ENCODE measurements at places on chromosomes 6 and 20. TPM values are rescaled to one million over a fixed set of nuclear protein-coding genes. Genes with fewer than 3 reads are reported as not detected.

DNA sequence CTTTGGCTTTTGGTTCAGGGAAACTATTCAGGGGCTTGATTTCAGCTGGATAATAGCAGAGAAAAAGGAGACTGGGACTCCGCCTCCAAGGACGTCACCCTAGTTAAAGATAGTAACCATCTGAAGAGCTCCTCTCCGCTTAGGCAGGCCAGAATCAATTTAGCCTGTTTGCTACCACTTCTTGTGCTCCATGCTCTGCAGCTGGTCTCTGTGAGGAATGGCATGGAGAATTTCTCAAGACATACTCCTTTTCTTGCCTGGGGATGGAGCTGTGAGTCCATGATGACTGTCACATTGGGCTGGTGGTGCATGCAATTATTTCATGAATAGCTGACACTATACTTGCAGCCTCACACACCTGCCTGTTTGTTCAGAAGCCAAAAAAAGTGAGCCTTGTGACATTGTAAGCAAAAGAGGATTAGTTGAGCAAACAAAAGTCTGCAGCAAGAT is 61.4 kb downstream of the TXLNB start:
- H3K27ac ChIP-seq = no peak overlapping the region
- H3K4me1 ChIP-seq = peaks cover 2% of the 10 kb centered on the region
- no peak for DNase-seq

GRCh38 chr20:44504402-44505307 is 17.2 kb downstream of the SERINC3 start:
- no peaks in the 10 kb centered on the region for H3K27me3 ChIP-seq
- H3K27ac ChIP-seq = no peak overlapping the region
- DNase-seq = no peak
- H3K4me1 ChIP-seq = no peaks in the 10 kb centered on the region
- peaks cover 22% of the 10 kb centered on the region for H3K36me3 ChIP-seq
- H3K4me3 ChIP-seq = no peak overlapping the region

DNA sequence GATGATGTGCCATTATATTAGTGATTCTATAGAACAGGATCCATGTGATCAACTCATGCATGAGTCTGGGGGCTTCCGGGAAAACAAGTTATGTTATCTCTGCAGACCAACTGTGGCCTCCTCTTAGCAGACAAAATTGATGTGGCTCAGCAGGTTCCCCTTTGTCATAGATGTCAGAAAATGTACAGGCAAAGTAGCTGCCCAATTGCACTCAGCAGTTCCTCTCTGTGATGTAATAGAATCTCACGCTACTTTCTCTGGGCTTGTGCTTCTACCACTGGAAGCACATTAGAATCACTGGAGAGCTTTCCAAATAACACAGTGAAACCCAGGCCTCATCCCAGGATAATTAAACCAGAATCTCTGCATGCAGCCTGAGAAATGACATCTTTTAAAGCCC is 253.1 kb downstream of the SLC24A3 start:
- no peaks in the 10 kb centered on the region for H3K36me3 ChIP-seq
- DNase-seq = no peak
- no peak overlapping the region for H3K27ac ChIP-seq
- no peaks in the 10 kb centered on the region for H3K27me3 ChIP-seq

DNA sequence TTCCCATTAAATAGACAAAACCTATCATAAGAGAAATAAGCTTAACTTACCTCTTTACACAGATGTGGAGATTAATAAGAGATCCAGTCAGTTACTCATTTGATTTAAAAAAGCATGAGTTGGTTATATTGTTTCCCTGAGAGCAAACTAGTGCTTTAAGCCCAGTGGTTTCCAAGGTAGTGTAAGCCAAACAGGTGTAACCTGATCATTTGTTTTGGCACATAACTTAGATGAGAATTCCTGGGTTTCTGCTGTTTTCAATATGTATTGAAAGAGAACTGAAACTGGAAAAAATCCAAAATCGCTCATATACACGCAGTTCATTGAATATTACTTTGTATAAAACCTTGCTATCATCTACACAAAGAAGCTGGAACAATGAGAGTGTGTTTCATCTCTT is 30.5 kb upstream of the SMIM8 start:
- no peak overlapping the region for H3K4me3 ChIP-seq
- no peaks in the 10 kb centered on the region for H3K4me1 ChIP-seq
- DNase-seq = no peak
- no peaks in the 10 kb centered on the region for H3K36me3 ChIP-seq
- H3K27ac ChIP-seq = no peak overlapping the region

DNA sequence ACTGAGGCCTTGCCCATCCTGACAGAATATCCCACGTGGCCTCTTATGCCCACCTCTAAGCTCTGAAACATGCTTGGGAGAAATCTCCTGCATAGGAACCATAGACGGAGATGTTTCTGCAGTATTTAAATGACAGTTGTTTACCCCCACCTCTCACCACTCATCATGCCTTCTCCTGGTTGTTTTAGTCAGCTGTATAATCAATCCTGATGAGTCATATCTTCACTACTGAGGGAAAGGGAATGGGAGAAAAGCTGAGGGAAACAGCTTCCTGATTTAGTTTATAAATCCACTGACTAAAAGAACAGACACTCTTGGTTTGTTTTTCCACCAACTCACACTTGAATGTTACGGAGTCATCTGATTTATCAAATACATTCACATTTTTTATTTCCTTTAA is 113.2 kb upstream of the TENT5A start:
- H3K4me1 ChIP-seq = no peaks in the 10 kb centered on the region
- no peaks in the 10 kb centered on the region for H3K36me3 ChIP-seq
- no peak for DNase-seq
- no peaks in the 10 kb centered on the region for H3K27me3 ChIP-seq
- no peak overlapping the region for H3K27ac ChIP-seq

DNA sequence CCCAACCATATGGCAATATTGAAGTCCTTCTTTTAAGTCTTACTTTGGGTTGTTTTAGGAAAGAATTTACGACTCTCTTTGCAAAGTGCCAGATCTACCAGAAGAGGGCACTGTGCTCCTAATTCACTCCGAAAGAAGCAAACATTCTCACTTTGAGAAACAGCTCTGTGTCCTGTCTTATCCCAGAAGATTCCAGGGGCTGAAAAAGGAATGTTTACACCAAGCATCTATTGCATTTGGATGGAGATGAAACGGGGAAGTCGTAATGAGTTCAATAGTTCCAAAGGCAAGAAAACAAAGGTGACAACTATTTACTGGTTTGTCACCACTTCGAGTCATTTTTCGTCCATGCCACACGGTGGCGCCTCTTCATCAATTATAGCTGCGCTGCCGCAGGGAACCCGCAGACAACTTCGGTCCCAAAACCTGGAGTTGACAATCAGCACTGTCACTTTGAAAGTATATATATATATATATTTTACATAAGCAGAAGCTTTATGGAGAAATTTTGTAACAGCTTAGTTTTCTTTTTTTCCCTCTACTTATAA is 121.6 kb downstream of the MOXD1 start:
- peaks cover 10% of the 10 kb centered on the region for H3K27me3 ChIP-seq
- DNase-seq = no peak
- peaks cover 4% of the 10 kb centered on the region for H3K4me1 ChIP-seq
- peak overlapping the region; percentile 48 for H3K4me3 ChIP-seq
- no peak overlapping the region for H3K27ac ChIP-seq

DNA sequence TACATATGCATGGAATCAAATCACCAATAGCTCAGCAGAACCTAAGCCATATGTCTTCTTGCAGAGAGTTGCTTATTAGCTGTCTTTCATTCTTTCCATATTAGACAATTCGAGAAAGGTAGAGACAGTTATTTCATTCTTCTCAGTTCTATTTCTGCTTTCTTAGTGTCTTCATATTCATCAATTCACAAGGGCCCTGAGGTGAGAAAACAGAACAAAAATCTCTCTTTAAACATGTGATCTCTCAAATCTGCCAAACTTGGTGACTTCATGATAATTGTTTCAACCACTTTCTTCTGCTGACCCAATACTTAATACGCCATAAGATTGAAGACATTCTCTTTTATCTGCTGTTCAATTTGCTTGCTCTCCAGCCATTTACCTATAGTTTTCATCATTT is 229.7 kb upstream of the MARCKS start:
- H3K36me3 ChIP-seq = no peaks in the 10 kb centered on the region
- no peak overlapping the region for H3K4me3 ChIP-seq
- no peak overlapping the region for H3K27ac ChIP-seq
- peaks cover 37% of the 10 kb centered on the region for H3K4me1 ChIP-seq

GRCh38 chr6:162058281-162058875 is 669.2 kb downstream of the PRKN start:
- no peaks in the 10 kb centered on the region for H3K27me3 ChIP-seq
- H3K4me3 ChIP-seq = no peak overlapping the region
- H3K27ac ChIP-seq = no peak overlapping the region
- DNase-seq = no peak
- no peaks in the 10 kb centered on the region for H3K36me3 ChIP-seq

GRCh38 chr20:61801857-61802442 is 263.7 kb downstream of the TAF4 start:
- H3K4me3 ChIP-seq = no peak overlapping the region
- H3K4me1 ChIP-seq = peaks cover 5% of the 10 kb centered on the region
- no peaks in the 10 kb centered on the region for H3K27me3 ChIP-seq

GRCh38 chr6:131923356-131923755 is 27.8 kb downstream of the CCN2 start:
- no peaks in the 10 kb centered on the region for H3K27me3 ChIP-seq
- no peak for DNase-seq
- no peak overlapping the region for H3K4me3 ChIP-seq
- no peaks in the 10 kb centered on the region for H3K36me3 ChIP-seq
- H3K27ac ChIP-seq = no peak overlapping the region

GRCh38 chr6:3294921-3295871 is 36.4 kb downstream of the PSMG4 start:
- no peaks in the 10 kb centered on the region for H3K36me3 ChIP-seq
- no peak overlapping the region for H3K27ac ChIP-seq
- H3K4me1 ChIP-seq = no peaks in the 10 kb centered on the region
- DNase-seq = no peak
- H3K27me3 ChIP-seq = no peaks in the 10 kb centered on the region

- H3K36me3 ChIP-seq = no peaks in the 10 kb centered on the region
- H3K27ac ChIP-seq = no peak overlapping the region
- no peak overlapping the region for H3K4me3 ChIP-seq
These were observed 193.8 kb downstream of the BTBD9 start for GRCh38 chr6:38445925-38446324.

- H3K36me3 ChIP-seq = no peaks in the 10 kb centered on the region
- H3K4me1 ChIP-seq = peaks cover 4% of the 10 kb centered on the region
- no peaks in the 10 kb centered on the region for H3K27me3 ChIP-seq
- no peak overlapping the region for H3K27ac ChIP-seq
- no peak for DNase-seq
- H3K4me3 ChIP-seq = no peak overlapping the region
These were observed 5.5 kb upstream of the UTRN start for GRCh38 chr6:144279484-144280150.

GRCh38 chr6:165716886-165717285 is 53.8 kb upstream of the PDE10A start:
- no peak for DNase-seq
- no peak overlapping the region for H3K27ac ChIP-seq
- H3K4me3 ChIP-seq = no peak overlapping the region
- H3K36me3 ChIP-seq = no peaks in the 10 kb centered on the region
- H3K27me3 ChIP-seq = peaks cover 8% of the 10 kb centered on the region

DNA sequence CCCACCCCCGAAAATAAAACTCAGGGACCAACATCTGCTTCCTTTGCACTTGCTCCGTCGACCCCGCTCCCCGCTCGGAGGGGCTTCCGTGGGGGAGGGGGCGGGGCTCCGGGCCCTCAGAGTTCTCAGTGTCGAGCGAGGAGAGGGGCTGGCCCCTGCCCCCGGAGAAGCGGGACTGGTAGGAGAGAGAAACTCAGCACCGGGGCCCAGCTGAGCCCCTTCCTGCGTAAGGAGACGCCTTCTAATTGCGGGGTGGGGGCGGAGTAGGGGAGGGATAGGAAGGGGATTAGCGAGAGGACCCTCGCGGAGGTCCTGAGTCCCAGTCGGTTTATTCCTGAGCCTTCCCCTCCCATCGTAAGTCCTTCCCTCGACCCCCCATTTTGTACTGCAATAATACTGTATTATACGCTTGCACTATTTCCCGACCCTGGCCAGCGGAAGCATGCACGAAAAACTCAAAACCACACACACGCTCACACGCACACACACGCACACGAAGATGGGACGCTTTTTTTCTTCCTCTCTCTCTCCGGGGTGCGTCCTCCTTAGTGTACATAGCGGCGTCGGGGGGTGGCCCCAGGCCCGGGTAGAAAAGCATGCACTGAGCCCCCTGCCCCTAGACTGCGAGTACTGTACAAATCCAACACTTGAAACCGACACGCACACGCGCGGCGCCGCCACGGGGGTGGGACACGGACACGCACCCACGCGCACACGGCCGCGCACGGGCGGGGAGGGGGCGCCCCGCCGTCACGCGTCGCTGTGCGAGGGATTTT is 22.1 kb upstream of the SLC22A7 start:
- H3K27me3 ChIP-seq = peaks cover 65% of the 10 kb centered on the region
- DNase-seq = no peak
- H3K36me3 ChIP-seq = no peaks in the 10 kb centered on the region
- peaks cover 13% of the 10 kb centered on the region for H3K4me1 ChIP-seq
- H3K4me3 ChIP-seq = peak overlapping the region; percentile 47

- no peaks in the 10 kb centered on the region for H3K36me3 ChIP-seq
- H3K4me3 ChIP-seq = no peak overlapping the region
- no peaks in the 10 kb centered on the region for H3K27me3 ChIP-seq
- no peaks in the 10 kb centered on the region for H3K4me1 ChIP-seq
These were observed 95.1 kb downstream of the FAM50B start for GRCh38 chr6:3944246-3944645.

- H3K36me3 ChIP-seq = no peaks in the 10 kb centered on the region
- peaks cover 57% of the 10 kb centered on the region for H3K27me3 ChIP-seq
- no peak within 1 kb of the TSS for H3K27ac ChIP-seq
- DNase-seq = no peak
- H3K4me3 ChIP-seq = no peak within 1 kb of the TSS
These were observed at the start of gene LIN28B for GRCh38 chr6:104956731-104957294. Gene LIN28B (plus strand): TSS chr6:104957107. CDS start chr6:104957251, 144 bp downstream.

GRCh38 chr6:13998356-13998755 is 73.6 kb downstream of the RNF182 start:
- DNase-seq = no peak
- H3K27ac ChIP-seq = no peak overlapping the region
- H3K4me3 ChIP-seq = no peak overlapping the region
- H3K4me1 ChIP-seq = peaks cover 4% of the 10 kb centered on the region
- no peaks in the 10 kb centered on the region for H3K36me3 ChIP-seq

The PLA2G7 gene
- total RNA-seq = 0.19 TPM

The GGTLC1 gene
- total RNA-seq = not detected

The ALDH8A1 gene
- not detected for total RNA-seq

The MATN4 gene
- 0.68 TPM for total RNA-seq

The NKX2-4 gene
- not detected for total RNA-seq

The PXDC1 gene
- total RNA-seq = 58.0 TPM

The SNAP91 gene
- not detected for total RNA-seq

The SNAI1 gene
- 1.3 TPM for total RNA-seq

The SYNGAP1 gene
- 4.7 TPM for total RNA-seq

The BPIFB4 gene
- not detected for total RNA-seq

The CARMIL1 gene
- total RNA-seq = 17.3 TPM

The TIAM2 gene
- 3.5 TPM for total RNA-seq

The CRISP2 gene
- 0.57 TPM for total RNA-seq

Data from esophagus squamous epithelium (tissue), 5 donors.